ENCODE measurements at places on chromosomes 3 and 15.

DNA sequence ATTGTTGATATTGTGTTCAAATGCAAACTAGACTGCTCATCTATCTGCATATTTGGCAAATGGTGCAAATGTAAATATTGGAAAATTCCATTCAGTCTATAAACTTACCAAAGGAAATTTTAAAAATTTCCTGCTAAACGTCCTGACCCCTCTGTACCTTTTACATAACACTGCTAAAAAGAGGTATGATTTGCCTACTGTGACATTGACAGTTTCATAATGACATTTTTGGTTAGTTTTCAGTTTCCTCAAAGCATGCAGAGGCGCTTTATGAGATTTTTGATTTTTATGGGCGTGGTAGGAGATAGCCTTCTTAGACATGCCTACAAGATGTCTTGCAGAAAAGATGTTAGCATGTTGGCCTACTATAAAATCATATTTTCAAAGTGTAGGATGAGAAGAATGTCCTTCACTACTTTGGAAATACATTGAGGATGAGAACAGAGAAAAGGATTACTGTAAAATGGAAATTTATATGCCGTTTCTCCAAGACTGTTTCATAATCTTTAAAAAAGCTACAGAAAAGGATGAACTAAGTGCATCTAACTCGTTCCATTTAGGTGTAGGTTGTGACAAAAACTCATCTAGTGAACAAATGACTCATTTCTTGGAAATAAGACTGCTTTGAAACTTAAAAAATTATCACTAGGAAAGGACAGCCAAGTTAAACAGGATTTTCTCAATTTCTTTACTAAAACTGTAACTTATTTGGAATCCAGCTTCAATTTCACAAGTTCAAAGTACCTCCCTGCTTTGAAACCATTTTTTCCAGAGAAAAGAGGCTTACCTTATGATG lies 14.5 kb upstream of the ISLR start:
- DNase-seq = no peak

DNA sequence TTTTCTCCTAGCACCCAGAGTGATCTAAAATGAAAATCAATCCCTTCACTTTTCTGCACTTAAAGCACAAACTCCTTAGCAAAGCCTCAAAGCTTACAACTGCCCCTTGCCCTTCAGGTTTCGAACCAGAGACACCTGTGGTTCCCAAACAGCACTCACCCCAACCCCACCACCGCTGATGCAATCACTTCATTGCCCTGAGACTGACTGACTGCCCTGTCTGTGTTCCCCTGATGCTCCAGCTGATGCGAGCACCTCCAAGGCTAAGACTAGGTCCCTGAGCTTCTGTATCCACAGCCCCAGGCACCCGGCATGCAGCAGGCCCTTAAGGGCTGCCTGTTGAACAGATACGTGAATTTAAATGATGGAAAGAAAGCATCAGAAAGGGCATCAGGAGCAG lies 127.3 kb downstream of the ZNF621 start:
- no peak for DNase-seq

DNA sequence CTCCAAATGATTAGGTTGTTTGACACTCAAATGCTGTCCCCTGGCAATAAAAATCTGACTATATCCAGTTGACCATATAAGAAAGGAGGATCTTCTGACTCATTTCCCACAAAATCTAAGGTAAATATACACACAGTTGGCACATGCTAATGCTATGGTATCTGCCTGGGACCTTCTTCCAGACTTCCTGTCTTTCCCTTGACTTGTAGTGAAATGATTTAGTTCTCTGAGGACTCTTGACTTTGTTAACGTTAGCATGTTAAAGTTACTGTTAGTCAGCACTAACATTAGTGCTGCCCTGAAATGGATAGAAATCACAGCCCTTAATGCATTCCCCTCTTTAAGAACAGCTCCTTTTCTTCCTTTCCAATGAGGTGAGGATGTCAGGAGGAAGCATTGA lies 124.3 kb upstream of the LSAMP start:
- DNase-seq = no peak

DNA sequence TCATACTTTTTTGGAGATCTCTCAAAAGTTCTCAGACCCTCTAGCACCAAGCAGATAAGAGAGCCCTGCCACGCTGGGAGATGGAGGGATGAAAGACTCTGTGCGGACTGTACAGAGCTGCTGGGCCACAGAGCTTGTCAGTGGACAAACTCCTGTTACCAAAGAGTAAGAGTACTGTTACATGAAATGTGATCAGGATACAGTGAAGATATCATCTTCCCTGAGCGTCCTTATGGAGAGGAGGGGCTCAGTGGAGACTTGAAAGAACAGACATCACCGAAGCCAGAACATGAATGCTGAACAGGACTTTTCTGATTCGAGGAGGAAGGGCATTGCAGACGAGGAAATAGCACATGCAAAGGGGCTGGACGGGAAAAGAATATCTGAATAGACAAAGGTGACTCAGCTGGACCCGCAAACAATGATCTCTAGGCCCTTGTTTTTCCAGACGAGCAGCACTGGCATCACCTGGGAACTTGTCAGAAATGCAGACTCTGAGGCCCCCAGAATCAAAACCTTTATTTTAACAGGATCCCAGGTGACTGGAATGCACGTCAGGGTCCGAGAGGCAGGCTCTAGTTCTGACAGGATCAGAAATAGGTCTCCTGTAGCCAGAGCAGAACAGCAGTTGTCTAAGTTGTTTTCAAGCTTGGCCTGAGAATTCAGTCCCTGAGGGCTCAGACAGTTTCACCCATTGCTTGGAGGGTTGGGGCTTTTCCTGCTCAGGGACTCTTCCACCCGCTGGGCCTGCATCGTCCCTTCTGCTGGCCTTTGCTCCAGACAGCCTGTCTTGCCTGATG lies 277.9 kb downstream of the RPLP1 start:
- no peak for DNase-seq

- DNase-seq = no peak
These were observed 7.4 kb downstream of the SLC35A5 start for GRCh38 chr3:112569265-112569664.

GRCh38 chr15:72998681-72999466 lies 53.4 kb upstream of the NEO1 start:
- DNase-seq = peak; percentile 6

DNA sequence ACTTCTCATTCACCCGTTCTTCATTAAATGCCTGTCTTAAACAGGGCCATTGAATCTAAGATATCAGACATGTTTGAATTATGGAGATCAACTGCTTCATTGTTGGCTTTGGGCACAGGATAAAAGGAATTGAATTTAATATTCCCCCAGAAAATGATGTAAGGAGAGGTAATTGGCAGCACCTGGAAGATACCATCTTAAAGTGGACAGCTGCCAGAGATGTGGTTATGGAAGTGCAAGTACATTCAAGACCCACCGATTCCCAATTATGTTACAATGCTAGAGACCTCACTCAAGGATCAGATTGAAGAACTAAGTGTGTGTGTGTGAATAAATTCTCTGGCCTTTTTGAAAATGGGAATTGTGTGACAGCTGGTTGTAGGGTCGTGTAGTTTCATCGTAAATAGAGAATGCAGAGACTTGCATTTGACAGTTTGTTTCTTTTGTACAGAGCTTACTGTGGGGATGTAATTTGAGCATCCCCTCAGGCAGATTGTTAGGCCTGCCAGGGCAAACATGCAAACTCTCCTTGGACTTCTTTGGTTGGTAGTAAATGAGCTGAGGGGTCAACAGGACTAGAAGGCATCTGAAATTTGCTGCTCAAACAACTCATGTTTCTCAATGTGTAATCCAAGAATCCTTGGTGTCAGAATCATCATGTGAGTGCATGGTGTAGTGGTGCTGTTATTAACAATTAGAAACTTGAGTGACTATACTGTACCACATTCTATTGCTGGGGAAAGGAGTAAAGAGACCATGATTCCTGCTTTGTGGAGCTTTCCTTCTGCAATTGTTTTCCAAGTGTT lies 359.2 kb upstream of the THRB start:
- DNase-seq = no peak
